ENCODE measurements at places on chromosomes 7 and 10. TPM values are rescaled to one million over a fixed set of nuclear protein-coding genes. Genes with fewer than 3 reads are reported as not detected.

DNA sequence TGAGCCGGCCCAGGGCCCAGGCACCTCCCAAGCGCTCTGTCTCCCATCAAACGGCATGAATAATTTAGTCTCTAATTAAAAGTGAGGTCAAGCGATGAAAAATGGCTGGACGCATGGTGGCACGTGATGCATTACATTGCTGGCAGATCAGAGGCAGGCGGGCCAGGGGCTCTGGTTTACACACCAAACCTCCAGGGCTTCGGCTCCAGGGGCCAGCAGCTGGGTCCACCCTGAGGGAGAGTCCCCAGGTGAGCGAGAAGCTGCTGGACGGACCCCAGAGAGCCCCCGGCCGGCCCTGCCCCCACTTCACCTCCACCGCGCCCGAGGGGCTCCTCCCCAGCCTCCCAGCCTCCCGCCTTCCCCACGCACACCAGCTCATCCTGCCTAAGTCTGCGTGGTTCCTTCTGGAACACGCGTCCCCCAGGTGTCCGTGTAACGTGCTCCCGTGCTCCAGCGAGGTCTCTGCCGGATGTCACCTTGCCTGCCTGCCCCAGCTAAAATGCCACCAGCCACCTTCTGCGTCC lies 23.2 kb downstream of the UNCX start:
- no peak for DNase-seq

DNA sequence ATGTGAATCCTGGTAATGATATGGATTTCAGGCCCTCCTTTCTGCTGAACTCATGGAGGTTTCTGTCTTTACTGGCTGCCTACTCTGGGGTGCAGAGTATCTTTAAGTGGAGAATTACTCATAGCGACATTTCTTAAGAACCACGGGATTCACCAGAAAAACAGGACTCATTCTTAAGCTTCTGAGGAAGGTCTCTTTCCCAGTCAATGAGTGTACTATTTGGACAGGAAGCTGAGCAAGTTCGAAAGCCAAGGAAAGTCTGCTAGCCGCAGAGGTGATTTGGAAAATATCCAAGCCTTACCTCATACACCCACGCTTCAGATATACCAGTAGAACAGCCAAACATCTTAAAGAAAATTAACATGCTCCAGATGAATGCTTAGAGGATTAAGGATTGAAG lies 377.6 kb upstream of the MYO3A start:
- DNase-seq: peak; percentile 87

- no peak for DNase-seq
These were observed 143.0 kb downstream of the PPP1R3A start for GRCh38 chr7:113775804-113776203.

DNA sequence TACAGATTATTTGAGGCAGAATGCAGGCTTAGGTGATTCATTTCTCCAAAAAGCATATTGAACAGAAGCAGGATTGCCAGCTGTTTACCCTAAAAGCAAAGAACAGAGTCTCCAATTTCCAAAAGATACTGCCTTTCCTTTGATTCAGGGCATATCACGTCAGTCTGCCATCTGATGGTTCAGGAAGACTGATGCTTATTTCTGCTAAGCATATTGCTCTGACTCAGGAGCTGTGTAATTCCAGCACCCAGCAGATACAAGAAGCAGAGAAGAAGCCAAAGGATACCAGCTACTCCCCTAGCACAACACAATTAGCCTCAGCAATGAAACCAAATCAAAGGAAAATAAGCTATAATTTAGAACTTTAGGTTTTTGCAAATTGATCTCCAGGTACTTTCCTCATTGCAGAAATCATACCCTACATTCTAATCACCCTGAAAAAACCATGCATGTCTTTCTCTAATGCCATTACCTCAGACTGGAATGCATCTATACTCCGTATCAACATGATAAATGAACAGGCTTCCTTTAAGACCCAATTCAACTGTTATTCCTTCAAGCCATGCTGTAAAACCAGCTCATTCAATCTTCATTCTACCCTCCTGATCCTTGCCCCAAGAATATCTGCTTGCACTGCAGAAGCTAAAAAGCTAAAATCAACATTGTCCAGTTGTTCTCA lies 55.1 kb downstream of the ABI1 start:
- no peak for DNase-seq

GRCh38 chr7:1552200-1552599 lies 3.8 kb downstream of the TMEM184A start:
- no peak for DNase-seq

GRCh38 chr10:27744802-27745731 lies 552 bp downstream of the MKX start:
- DNase-seq: no peak

DNA sequence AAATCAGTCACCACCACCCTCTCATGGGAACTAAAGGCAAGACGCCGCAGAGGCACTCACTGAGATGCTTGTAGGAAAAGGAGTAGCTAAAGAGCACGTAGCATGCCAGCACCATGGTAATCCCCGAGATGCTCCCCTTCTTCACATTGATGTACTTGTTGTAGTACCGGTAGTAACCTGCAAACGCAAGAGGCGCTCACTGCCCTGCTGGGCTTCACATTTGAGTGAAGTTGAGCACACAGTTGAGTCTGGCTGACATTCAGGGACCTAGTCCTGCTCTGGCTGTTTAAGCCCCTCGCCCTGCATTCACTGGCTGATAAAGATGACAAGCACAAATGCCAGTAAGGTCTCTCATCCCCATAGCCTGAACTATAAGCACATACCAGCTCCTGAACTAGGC lies 6.9 kb downstream of the ATP5MF start:
- DNase-seq: no peak

GRCh38 chr7:150860291-150860977 lies 8.1 kb downstream of the AOC1 start:
- no peak for DNase-seq

- peak; percentile 77 for DNase-seq
These were observed 80.2 kb downstream of the RNF216 start for GRCh38 chr7:5701085-5701914.

GRCh38 chr7:70580161-70580560 lies 551.8 kb upstream of the GALNT17 start:
- no peak for DNase-seq

DNA sequence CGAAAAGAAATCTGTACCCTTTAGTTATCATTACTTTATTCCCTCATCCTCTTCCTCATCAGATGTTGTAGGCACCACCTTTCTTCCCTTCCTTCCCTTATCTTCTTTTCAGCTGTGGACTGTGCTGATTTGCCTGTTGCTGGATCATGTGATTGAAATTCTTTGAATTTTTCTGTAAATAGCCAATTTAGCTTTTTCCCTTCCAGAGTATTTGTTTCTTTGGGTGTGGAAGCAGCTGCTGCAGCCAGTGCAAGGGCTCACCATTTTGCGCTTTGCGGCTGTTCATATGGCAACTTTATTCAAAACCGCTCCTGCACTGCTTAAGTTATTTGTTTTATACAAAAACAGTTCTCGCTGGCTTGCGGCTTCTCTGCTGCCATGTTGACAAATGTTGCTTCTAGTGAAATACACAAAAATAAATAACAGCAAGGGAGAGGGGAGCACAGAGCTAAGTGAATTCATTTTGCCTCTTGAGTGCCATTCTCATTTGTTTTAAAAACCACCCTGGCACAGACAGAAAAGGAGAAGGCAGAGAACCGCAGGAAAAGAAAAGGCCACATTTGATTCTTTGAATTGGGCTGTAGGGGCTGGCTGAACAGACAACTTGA lies 151.2 kb downstream of the AUTS2 start:
- DNase-seq: no peak

GRCh38 chr10:113982769-113983168 lies 60.9 kb upstream of the ADRB1 start:
- DNase-seq: peak; percentile 40

DNA sequence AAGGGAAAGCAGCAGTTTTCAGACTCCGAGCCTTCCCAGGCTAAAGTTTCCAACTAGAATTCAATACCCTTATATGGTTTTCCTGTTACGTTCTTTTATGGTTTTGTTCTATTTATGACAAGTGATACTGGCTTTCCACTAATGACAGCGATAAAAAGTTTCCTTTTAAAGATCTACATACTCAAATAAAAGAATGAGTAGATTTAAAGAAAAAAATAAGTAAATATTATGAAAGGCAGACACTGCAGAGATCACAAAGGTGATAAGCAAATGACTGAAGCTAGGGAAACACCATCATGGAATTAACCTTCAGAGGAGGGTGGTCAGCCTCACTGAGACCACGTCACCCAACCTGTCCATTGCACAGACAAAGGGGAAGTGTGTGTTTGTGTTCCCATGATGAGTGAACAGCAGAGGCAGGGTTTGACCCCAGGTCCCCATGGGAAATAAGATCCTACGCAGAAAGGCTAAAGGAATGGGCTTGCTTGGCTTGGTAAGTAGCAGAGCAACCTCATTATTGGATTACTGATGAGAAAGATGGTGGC lies 4.0 kb downstream of the VSIR start:
- no peak for DNase-seq

GRCh38 chr7:91465595-91466061 lies 201.4 kb downstream of the FZD1 start:
- DNase-seq: no peak

DNA sequence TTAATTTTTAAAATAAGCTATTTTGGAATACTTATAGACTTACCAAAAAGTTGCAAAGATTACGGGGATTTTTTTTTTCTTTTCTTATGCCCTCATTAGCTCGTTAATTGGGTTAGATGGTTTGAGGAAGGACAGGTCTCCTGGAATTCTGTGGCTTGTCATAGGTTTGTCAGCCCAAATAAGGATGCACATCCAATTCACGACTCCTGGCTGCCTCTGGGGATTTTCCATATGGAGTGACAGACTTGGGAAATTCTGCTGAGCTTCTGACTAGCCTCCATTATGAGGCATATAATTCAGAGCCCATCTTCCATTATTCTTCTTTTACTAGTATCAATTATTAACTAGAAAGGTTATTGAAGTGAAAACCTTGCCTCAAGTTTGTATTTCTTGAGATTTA lies 102.1 kb downstream of the AUTS2 start:
- no peak for DNase-seq

- DNase-seq: peak; percentile 28
These were observed 114.8 kb upstream of the PLPP4 start for GRCh38 chr10:120342115-120342714.

DNA sequence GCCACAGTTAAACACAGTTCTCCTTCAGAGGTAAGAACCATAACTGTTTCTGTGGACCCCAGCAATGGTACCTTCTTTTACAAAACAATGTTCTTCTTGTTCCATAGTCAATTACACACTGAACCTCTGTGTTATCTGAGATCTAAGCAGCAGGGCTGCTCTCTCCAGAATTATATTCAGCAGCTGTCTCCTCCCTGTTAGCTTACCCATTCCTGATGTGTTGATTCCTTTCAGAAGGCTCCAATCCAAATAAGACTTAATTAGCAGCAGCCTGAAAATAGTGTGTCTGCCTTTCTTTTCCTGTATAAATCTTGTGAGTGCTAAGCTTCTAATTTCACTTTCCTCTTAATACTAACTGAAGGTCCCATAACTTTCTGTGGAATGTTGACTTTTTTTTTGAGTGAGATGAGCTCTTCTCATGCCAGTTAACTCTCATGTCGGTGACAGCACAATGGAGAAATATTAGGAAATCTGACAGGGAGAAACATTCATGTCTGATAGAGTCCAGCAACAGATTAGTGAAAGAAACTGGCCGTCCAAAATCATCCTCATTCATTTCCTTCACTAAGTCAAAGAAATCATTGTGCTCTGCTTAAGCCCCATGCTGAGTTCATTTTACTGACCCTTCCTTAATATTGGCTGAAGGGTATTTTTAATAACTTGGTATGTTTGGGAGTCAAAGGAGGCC lies 226.5 kb downstream of the PRKG1 start:
- DNase-seq: no peak

GRCh38 chr7:105815576-105815975 lies 60.8 kb downstream of the ATXN7L1 start:
- no peak for DNase-seq

DNA sequence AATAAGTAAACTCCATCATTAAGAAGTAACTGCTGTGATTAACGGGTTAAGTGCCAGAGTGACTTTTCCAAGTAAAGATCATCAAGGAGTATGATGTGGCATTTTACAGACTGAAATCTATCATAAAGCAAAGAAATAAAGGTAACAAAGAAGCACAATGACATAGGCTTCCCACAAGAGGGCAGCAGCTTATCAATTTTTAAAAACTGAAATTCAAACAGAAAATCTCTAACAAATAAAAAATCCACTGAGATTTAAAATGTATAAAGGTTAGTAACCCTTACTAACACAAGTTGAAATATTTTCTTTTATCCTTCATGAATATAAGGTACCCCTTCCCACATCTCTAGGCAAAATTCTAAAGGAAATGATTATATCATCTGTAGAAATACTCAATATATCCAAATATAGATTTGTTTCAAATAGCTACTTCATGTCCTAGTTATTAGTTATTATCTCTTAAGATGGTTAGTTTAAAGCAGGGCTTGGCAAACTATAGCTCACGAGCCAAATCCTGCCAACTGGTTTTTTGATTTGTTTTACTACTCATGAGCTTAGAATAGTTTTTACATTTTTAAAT lies 29.2 kb downstream of the FAM3C start:
- DNase-seq: peak; percentile 53

GRCh38 chr7:12013983-12014382 lies 182.0 kb upstream of the THSD7A start:
- DNase-seq: no peak

DNA sequence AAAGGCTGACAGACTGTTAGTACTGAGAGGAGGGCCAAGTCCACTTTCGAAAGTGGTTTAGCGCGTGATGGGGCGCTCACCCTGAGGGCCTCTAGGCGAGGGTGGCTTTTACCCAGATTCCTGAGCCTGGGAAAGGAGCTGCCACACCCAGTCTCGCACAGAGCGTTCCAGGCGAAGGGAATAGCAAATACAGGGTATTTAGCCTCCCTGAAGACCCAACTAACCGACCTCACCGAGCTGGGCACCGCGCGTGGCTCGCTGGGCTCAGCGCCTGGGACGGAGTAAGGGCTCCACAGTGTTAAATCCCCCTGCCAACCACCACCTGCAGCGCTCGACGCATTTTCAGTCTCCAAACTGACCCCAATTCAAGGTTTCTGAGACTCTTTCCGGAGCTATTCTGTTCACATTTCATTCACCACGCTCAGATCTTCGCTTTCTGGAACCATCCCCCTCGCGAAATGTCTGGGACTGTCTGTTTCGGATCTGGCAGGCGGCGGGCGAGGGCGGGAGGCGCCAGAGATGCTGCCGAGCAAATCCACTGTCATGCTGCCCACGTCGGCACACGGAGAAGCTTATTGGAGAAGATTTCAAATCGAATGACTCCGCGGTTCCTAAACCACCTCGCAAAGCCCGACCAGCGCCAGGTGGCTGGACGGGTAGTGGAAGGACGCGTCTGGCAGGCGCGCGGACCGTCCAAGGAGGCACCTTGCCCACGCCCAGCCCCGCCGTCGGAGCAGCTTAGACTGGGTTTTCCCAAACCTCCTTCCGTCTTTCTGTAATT lies 1.4 kb upstream of the OSBPL3 start:
- DNase-seq: peak; percentile 49

- DNase-seq: no peak
These were observed 569.5 kb downstream of the TYW1 start for GRCh38 chr7:67566101-67566500.

GRCh38 chr10:16883084-16883483 lies 65.9 kb upstream of the RSU1 start:
- no peak for DNase-seq

Gene HACD1
- total RNA-seq: 40.3 TPM

Gene PRKCQ
- 23.9 TPM for total RNA-seq

Gene CNPY1
- not detected for total RNA-seq

Gene CREB5
- 14.1 TPM for total RNA-seq

Gene VTI1A
- total RNA-seq: 49.7 TPM

Gene CACNA2D1
- total RNA-seq: 15.0 TPM

Gene MACC1
- 198 TPM for total RNA-seq

Gene PSMG3
- total RNA-seq: 12.2 TPM

All from renal cortical epithelial cell (primary cell).